SK-N-SH treated with all-trans-retinoic acid at 6 μM for 48 hours (cell line): ENCODE measurements at places on chromosomes 2 and 18.
A peak's percentile ranks its signal among the peaks of the same experiment; 100 is the strongest.

- peak; percentile 89 for ATAC-seq
Measured at GRCh38 chr2:212032032-212032431, 506.6 kb downstream of the ERBB4 start.

GRCh38 chr2:144354953-144355352 is 165.0 kb downstream of the ZEB2 start:
- no peak for ATAC-seq

- ATAC-seq: peak; percentile 9; the same call in 2 of the 3 replicates
Measured at GRCh38 chr2:102619414-102620319, at the start of gene SLC9A2. Gene SLC9A2 (plus strand): TSS chr2:102619553. CDS start chr2:102619849, 296 bp downstream.

DNA sequence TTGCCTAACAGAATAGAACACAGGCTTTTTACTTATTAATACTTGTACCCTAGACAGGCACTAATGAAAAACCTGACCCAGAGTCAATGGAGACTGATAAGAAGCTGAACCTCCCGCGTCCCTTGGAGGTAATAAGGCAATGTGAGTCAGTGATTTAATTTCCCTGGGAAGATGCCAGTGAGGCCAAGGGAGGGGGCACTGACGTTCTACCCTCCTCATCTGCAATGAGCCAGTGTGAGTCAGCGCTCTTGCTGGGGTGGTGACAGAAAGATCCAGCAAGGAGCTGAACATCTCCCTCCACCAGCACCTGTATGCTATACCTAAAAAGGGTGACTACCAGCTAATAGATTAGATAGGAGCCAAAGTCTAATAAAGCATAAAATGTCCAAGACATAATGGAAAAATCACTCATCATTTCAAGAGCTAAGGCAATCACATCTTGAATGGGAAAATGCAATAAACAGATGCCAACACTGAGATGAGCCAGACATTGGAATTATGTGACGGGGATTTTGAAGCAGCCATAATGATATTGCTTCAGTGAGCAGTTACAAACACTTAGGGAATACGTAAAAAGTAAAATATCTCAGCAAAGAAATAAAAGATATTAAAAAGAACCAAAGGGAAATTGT is 116.9 kb downstream of the TPGS2 start:
- peak; percentile 92 for ATAC-seq

GRCh38 chr18:27278131-27278530 is 93.0 kb upstream of the CHST9 start:
- no peak for ATAC-seq

GRCh38 chr2:165573534-165574461 is 104.3 kb downstream of the CSRNP3 start:
- ATAC-seq: peak; percentile 95

DNA sequence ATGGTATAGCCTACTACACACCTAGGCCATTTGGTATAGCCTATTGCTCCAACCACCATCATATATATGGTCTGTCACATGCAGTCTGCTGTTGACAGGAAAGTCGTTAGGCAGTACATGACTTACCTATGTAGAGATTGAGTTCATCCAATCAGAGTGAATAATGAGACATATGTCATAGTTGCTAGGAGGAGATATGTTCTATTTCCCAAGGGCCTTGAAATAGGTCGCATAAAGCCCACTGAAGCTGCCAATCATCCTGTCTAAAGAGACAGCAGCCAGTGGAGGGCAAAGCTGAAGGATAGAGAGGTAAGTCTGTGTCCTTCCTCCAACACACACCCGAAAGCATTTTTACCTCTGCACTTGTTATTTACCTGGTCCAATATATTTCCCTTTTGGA is 263.4 kb downstream of the PTPRM start:
- ATAC-seq: peak; percentile 44; the same call in 1 of the 3 replicates

DNA sequence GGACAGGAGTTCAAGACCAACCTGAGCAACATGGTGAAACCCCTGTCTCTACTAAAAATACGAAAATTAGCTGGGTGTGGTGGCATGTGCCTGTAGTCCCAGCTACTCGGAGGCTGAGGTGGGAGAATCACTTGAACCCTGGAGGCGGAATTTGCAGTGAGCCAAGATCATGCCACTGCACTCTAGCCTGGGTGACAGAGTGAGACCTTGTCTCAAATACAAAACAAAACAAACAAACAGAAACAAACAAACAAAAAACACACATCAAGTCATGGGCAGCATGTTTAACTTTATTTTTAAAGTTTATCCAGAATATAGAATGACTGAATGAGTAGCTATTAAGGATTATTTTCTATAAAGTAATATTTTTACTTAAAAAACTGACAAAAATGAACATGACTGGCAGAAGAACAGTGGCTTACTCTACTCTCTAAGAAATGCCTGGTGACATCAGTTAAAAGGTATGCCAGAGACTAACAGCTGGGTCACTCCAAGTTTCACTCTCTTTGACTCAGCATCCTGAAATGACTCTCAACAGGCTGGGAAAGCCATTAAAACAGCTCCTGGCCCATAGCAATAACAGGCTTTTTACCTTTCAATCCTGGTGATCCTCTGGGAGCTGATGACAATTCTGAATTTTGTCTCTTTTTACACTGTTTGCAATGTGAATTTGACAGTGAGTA is 281.6 kb upstream of the STON1 start:
- ATAC-seq: peak; percentile 96

GRCh38 chr2:54416166-54416813 is 39.8 kb upstream of the SPTBN1 start:
- ATAC-seq: no peak

GRCh38 chr2:64792995-64793639 is 139.4 kb upstream of the SERTAD2 start:
- peak; percentile 35; the same call in 2 of the 3 replicates for ATAC-seq

GRCh38 chr2:24894750-24895149 is 25.3 kb downstream of the ADCY3 start:
- ATAC-seq: no peak

GRCh38 chr18:69936191-69936558 is 11.5 kb downstream of the CD226 start:
- no peak for ATAC-seq

DNA sequence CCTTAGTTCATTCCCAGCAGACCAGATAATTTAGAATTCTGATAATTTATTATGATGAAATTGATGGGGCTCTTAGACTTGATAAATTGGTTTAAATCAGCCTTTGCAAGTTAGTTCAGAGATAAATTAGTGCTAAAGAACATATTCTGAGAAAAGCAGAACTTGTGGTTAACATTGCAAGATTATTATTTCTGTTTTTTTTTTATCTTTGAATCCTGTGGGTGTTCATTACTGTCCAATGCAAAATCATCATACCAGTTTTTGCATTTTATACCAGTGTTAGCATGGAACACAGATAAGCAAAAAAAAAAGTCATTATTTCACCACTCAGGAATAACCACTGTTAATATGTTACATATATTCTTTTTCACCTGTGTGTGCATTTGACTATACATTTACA is 9.1 kb downstream of the SEPTIN2 start:
- no peak for ATAC-seq

DNA sequence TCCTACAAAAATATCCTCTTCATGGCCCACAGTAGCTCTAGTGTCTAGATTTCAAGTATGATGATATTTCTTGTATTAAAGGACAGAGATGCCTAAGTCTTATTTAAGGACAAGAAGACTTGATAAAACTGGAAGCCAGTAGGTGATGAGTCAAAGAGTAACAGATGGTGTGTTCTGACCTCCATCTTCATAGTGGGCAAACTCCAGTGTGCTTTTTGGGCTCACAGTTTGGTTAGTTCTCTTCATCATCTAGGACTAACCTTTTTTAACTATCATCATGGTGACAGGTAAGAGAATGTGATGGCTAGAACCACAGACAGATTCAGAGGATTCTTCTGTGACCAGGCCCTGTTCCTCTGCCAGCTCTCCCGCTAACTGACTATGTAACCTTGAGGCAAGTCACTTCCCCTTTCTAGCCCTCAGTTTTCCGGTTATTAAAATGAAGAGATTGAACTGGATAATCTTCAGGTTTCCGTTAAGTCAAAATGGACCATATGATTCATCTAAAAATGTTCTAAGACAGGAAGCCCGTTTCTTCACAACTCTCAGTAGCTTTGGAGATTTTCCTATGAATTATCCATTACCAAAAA is 140.3 kb upstream of the RASGRP3 start:
- ATAC-seq: no peak

- ATAC-seq: no peak
Measured at GRCh38 chr2:14577843-14578242, 54.7 kb upstream of the LRATD1 start.

- ATAC-seq: peak; percentile 61; the same call in 2 of the 3 replicates
Measured at GRCh38 chr2:130744287-130745117, 10.8 kb upstream of the AMER3 start.

- ATAC-seq: no peak
Measured at GRCh38 chr2:16717477-16717876, 51.8 kb upstream of the CYRIA start.

DNA sequence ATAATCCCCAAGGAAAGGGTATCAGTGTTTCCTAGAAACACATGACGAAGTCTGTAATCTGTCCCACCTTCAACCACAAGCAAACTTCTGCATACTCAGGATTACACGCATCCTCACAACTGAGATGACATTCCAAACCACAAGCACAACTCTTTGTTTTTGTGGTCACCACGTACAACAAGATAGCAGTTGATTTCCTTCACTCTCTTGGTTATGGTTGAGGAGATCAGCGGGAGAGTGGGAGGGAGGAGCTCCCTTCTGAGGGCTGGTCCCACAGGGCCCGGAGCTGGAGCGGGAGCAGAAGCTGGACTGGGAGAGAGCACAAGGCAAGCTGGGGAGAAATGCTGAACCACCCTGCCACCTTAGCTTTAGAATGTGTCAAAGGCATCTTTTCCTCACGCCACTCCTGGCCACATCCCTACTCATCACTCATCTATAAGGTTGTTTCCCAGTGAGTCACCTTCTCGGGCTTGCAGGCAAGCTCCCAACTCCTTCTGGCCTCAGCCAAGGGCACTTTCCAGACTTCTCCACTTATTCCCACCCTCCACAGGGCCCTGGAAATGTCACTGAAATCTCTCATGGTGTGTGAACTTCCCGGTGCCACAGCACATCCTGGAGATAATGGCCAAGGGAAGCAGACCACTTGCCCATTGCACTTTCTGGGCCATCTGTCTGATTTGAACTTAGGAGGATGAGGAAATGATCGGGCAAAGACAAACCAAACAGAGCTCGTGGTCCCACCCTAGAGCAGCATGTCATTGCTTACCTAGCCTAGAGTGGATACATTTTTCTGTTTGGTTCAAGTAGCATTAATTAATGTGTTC is 98.9 kb upstream of the LGALSL start:
- ATAC-seq: peak; percentile 10; the same call in 1 of the 3 replicates

DNA sequence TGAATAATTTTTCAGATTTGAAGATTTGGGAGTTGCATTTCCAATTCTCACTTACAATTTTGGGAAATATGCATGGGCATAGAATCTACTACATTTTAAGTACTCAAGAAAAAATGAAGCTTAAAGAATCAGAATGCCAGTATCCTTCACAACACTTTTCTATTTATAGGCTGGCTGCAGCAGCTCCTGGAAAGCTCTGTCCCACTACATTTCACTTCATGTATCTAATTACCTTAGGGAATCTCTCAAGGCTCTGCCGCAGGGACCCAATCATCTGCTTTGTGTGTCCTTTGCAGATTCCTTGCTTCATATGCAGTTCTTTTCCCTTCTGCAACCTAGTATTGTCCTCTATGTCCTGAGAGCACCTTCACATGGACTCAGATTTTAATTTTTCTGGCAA is 102.9 kb downstream of the NUP35 start:
- no peak for ATAC-seq

DNA sequence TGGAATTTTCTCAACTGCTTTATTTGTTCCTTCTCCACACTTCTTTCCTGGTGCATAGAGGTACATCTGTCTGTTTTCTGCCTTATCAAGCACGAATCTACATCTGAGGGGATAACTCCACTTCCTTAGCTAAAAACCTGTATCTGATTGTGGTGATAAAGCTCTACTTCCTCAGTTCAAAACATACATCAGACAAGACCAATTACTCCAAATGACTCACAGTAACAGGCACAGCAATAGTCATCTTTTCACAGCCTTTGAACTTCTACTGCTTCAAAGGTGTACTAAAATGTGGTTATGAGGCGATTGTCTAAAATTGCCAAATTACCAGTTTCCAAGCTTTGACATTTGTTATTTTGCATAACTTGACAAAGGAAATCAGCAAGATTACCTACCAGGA is 803.6 kb upstream of the ZEB2 start:
- peak; percentile 51; the same call in 2 of the 3 replicates for ATAC-seq

DNA sequence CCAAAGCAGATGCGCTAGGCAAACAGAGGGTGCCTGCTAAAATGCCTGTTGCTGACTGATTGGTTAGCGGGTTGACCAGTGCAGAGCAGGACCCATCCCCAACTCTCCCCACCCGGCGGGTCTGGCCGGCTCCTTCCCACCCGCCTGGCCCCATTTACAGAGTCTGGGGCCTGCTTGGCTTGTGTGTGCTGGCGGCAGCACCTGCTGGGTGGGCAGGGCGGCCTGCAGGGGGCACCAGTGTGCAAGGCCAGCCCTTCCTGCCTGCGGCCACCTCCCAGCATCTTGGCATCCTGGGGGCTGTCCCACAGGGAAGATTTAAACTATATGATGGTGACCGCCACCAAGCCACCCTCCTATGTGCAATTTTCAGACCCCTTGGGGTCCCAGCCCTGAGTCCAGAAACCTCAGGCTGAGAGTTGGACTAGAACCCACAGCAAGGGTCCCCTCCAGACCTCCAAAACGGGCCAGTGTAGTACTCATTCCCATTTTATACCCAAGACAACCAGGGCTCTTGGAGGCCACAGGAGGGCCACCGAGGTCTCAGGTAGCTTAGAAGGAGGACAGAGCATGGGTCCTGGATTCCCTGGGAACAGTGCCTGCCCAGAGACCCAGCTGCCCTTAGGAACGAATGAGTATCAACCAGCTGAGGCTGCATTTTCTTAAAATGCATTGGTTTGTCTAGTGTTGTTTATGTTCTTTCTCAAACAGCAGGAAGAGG is 173.6 kb downstream of the SMAD7 start:
- peak; percentile 70 for ATAC-seq

GRCh38 chr2:33477473-33478468 is 1.3 kb downstream of the RASGRP3 start:
- no peak for ATAC-seq

DNA sequence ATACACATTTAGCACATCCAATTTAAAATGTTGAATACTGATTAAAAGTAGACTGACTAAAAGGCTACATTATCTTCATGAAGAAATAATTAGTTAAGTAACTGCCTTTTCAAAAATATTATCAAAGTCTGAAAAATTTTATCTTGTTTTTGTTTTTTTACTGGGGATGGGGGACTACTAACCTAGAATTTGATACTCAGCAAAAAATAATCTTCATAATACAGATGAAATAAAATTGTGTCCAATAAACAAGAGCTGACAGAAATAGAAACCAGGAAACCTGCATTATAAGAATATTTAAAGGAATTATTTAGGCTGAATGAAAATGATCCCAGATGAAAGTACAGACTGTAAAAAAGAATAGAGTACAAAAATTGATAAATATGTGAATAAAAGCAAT is 200.7 kb upstream of the RGPD4 start:
- ATAC-seq: no peak

DNA sequence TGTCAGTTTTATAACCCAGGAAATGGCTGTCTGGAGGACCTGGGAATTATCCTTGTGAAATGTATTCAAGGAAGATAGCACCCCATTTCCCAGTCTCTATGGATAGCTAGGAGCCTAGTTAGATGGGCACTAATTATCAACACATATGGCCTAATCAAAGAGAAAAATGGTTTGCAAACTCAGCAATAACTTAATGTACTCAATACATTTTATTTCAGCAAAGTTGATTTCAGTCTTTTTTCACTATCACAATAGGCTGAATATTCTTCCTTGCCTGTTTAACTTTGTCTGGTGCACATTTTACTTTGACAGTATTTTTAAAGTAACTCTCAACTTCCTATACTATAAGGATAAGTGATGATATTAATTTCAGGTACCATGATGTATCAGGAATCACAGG is 756.3 kb downstream of the CCDC85A start:
- no peak for ATAC-seq

- ATAC-seq: peak; percentile 84
Measured at GRCh38 chr18:57803103-57803969, at the start of gene ATP8B1. Gene ATP8B1 (minus strand): TSS chr18:57803315. CDS start chr18:57731807, 71,508 bp downstream.
